ENCODE measurements at places on chromosomes 11 and 22.

DNA sequence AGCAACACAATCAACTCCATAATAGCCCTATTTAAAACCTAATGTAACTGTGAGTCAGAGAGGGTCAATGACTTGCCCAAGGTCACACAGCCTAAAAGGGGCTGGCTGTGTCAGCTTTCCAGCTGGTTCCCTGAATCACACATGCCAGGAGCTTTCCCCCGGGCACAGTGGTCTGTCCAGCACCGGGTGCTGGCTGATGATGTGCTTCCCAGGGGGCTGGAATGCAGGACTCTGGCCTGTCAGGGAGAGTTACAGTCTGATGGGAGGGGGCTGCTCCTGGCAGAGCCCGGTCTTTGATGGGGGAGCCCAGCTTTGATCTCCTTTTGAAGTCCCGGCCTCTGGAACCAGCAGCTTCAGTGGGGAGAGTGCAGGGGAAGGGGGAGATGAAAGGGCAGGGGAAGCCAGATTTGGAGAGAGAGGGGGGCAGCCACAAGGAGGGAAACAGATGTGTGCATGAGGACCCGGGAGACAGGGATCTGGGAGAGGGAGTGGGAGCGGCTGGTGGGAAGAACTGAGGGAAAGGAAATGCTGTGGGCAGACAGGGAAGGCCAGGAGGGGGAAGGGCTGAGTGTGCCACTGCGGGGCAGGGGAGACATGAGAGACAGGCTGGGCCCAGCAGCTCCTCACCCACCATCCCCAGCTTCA, 102.7 kb downstream of the NECTIN1 start:
- DNase-seq, result peak; percentile 25

DNA sequence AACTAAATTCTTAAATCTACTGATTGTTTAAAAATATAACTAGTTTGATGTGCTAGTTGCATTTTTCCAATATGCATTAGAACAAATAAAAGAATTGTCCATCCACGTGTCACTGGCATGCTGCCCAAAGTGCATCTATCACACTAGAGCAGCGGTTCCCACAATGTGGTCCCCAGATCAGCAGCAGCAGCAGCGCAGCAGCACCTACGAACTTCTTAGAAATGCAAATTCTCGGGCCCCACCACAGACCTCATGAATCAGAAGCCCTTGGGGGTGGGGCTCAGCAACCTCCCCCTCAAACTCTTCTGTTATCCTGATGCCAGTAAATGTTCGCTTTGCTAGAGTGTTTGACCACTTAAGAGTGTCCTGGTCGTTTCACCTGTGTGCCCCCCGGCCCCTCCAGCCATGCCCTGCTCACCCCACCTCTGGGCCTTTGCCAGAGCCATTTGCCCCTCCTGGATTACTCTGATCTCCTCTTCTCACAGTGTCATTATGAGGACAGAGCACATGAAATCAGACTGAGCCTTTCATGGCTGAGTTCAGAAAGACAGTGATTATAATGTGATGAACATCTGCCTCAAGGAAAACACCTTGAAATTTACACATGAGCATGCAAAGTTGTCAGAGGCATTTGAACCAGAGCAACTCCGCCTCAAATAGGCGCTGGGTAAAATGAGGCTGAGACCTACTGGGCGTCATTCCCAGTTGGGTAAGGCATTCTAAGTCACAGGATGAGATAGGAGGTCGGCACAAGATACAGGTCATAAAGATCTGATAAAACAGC, 12.6 kb upstream of the VSIG10L2 start:
- DNase-seq, result no peak

DNA sequence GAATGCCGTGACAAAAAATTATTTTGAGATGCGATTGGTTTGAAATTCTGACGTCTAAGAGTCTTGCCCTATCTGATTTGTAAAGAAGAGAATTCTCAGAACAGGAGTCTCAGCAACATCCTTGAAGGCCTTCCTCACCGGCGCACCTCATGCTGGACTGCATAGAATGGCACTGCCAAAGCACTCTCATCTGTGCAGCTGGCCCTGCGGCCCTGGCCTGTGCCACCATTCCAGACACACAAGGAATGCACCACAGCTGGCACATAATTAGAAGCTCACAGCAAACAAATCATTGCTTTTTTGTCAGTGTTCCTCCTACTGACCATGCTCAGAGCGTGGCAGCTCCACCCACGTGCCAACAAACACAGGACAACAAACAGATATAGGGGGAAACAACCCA, 166.0 kb downstream of the KIRREL3 start:
- DNase-seq, result peak; percentile 72

DNA sequence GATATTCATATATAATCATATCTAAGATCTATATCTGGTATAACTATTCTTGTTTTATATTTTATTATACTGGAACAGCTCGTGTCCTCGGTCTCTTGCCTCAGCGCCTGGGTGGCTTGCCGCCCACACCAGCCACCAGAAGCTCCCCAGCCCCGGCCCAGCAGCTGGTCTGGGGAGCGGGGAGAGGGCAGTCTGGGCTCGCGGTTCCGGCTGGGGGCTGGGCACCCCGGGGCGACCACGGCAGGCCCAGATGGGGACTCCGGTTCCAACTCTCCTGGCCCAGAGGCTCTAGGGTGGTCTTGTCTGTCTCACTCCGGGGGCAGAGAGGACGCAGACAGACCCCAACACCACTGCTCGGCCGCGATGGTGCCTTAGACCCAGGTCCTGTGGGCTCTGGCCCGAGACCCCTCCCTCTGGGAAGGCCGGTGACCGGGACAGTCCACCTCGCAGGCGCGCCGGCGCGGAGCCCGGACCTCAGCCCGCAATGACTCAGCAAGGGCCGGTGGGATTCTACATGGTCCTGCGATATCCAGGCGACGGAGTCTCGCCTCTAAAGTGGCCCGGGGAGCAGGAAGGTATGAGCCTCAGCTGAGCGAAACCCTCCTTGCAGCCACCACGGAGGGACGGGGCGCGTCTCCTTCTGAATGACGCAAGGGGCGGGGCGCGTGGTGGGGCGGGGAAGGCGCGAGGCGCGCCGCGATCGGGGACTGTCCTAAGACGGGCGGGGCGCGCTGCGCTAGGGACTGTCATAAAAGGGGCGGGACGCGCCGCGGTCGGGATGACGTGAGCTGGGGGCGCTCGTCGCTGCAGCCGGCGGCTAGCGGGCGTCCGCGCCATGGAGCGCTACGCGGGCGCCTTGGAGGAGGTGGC, at the start of gene DGCR6:
TSS of gene DGCR6 (plus strand) at position 781 of the 870 bp plus-strand sequence. CDS start at position 836, 55 bp downstream.
- DNase-seq, result no peak

- peak; percentile 88 for DNase-seq
Observed at GRCh38 chr11:78646564-78647185, 72.0 kb upstream of the NARS2 start.

DNA sequence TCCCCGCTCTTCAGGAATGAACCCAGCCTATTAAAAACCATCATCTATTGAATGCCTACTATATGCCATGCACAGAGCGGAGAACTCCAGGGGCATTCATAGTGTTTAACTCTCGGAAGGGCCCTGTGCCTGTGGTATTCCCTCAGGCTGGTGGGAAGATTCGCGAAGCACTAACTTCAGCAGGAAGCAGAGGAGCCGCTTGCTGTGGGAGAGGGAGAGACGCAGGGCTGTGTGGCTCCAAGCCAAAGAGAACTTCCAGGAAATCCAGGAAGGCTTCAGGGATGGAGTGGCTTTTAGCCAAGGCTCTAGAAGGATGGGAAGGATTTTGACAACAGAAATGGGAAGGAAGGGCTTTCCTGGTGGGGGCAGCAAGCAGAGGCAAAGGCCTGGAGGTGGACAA, 103.8 kb downstream of the TP53I11 start:
- DNase-seq, result no peak

DNA sequence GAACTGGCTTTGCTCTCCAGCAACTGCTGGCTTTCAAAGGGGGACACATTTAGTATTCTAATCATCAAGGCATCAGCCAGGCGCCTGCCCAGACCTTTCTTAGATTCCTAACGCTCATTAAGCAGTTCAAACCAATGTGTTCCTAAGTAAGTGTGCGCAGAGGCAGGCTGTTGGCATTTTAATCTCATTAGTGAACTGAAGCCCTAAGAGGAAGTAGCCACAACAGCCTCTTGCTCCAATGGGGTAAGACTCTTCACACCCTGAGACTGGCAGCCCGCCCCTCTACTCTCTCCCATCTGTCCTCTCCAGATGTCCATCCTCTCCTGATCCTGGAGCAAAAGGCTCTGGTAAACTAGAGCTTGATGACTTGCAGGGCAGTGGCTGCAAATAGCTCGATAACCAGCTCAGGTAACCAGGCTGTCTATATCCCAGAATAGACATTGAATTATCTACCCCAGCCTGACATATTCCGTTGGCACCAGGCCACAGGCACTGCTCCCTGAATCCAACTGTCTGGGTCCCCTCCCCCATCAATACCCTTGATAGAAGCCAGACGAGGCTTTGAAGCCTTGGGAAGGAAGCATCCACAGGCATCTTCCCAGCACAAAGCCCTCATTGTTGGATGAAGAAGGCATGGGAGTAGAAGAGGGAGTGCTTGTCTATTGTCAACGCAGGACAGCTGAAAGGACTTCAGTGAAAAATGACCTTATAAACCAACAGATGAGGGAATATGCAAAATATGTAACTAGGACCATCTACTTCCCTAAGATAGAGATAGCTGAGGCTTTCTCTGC, 321.1 kb downstream of the TENM4 start:
- DNase-seq, result peak; percentile 94

- DNase-seq, result no peak
Observed at GRCh38 chr22:30908051-30908461, 60.5 kb downstream of the MORC2 start.

Data from NCI-H69 (cell line).